ENCODE measurements at places on chromosomes 2 and 18.

DNA sequence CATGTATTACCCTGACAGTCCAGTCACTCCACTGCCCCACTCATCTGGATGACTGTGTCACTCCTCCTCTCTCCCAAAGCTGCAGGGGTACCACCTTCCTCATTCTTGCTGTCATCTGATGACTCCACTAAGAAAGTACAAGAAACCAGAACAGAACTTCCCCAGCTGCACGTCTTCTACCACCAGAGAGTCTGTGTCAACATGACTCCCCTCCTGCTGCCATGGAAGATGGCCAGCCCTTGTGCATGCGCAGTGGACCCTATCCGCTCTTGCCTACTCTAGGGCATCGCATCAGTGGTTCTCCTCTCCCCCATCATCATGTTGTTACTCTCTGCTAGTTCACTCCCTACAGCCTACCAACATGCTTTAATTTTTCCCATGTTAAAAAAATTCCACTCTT is 14.5 kb upstream of the ST8SIA3 start:
- no peak for DNase-seq

DNA sequence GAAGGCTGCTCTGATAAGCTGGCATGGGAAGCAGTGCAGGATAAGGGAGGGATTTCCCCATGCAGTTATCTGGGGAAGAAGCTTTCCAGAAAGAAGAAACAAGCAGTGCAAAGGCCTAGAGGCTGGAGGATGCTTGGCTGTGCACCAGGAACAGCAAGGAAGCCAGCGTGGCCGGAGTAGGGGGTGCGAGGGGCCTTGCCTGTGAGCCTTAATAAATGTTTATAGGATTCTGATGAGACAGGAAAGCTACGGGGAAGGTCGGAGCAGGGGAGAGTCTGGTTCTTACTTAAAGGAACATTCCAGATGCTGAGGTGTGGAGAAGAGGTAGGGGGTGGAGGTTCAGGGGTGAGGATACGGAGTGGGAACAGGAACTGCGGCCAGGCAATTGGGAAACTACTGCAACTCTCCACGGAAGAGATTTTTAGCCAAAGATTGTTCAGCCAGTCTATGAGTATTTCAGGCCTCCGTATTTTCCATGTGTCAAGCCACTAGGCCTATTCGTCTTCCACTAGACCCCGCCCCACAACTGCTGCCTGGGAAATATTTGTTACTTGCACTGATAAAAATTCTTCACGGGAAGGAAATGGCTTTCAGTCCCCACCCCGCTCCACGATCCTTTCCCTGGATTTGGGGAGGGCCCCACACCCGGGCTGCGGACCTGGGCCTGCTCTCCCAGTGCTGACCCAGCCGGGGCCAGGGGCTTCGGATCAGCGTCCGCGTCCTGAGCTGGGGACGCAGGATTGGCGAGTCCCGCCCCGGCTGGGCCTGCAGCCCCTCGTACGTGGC is 516 bp downstream of the EIF2AK2 start:
- no peak for DNase-seq

DNA sequence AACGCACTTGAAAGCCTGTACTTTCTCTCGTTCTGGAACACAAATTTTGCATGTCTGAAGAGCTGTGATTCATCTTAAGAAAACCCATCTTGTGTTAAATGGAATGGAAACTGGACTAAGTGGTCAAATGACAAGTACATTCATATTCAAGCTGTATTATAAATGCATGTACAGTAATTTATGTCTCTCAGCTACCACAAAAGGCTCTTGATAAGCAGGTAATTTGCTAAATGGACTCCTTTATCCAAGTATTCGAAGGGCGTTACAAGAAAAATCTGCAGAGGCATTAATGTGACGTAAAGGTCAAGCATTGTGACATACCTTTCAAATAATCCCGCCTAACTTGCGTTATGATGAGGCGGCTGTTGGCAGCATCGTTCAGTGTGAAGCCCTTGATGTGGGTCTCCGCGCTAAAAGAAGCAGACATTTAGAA is 66.6 kb downstream of the ABCG8 start:
- DNase-seq, result no peak

- no peak for DNase-seq
These were observed 265.5 kb downstream of the SRBD1 start for GRCh38 chr2:45345331-45346234.

DNA sequence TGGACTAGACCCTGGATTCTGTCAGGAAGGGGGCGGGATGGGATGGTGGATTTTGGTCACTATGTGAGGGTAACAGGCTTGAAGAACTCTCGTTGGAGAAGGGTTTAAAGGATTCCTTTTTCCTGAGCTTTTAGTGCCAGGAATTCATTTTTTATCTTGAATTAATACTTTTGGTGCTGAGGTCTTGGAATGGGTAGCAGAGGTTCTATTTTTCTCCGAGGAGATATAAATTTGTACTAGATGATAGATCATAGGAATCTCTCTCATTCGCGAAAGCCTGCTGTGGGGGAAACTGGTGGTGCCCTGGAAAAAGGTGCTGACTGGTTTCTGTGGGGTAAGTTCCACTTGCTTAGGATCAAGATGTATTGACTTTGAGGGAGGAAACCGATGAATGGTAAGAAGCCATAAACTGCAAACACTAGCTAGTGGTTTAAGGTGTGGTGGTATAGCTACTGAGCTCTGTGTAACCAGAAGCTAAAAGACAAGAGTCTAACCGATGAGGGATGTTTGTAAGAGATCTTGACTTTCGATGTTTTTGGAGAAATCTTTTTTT is 706 bp downstream of the AGPS start:
- DNase-seq, result no peak

DNA sequence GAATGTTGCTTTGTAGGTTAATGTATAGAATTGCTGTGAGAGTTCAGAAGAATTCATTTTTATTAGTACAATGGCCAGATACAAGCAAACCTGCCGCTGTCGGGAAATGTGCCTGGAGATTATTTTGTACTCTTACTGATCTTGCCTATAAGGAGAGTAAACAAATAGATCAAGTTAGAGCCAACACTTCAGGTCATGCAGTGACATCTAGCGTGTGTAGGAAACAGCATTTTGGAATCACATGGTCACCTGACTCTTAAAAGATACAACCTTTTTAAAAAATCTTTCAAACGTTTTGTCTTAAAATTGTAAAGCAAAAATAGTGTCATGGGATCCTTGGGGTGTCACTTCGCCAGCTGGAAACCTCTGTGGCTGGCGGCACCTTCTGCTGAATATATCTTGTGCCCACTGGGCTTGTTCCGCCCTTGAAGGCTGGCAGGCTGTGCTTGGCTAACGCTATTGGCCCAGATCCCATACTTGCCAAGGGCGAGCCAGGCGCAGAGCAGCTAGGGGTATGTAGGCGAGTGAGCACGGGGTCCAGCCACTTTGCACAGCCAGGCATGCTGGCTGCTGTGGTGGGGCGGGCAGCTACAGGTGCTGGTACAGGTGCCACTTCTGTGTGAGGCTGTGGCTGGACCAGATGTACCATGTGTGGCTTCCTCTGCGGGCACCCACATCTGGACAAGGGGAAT is 19.5 kb upstream of the RPRM start:
- no peak for DNase-seq

- DNase-seq, result no peak
These were observed 67.9 kb downstream of the NCOA1 start for GRCh38 chr2:24558781-24559472.

GRCh38 chr2:146228020-146228393 is 1616.8 kb upstream of the ACVR2A start:
- no peak for DNase-seq

GRCh38 chr18:25503567-25504081 is 151.7 kb upstream of the ZNF521 start:
- DNase-seq, result peak; percentile 2

DNA sequence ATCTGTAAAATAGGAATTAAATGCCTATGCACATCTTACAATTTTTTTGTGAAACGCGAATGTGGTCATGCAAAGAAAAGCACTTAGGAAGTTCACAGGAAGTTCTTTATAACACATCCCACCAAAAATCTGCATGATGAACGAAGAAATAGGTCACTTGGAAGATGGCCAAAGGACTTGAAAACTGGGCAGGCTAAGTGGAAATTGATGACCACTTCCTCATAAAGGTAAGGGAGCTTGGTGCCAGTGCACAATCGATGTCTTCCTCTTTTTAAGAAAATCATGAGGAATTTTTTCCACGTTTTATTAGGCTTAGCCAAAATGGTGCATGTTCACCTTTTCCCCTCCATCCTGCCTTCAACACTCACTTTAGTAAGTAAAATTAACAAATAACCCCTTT is 8.2 kb upstream of the NT5C1B start:
- no peak for DNase-seq

- no peak for DNase-seq
These were observed 1.3 kb downstream of the SALL3 start for GRCh38 chr18:78980777-78981380.

DNA sequence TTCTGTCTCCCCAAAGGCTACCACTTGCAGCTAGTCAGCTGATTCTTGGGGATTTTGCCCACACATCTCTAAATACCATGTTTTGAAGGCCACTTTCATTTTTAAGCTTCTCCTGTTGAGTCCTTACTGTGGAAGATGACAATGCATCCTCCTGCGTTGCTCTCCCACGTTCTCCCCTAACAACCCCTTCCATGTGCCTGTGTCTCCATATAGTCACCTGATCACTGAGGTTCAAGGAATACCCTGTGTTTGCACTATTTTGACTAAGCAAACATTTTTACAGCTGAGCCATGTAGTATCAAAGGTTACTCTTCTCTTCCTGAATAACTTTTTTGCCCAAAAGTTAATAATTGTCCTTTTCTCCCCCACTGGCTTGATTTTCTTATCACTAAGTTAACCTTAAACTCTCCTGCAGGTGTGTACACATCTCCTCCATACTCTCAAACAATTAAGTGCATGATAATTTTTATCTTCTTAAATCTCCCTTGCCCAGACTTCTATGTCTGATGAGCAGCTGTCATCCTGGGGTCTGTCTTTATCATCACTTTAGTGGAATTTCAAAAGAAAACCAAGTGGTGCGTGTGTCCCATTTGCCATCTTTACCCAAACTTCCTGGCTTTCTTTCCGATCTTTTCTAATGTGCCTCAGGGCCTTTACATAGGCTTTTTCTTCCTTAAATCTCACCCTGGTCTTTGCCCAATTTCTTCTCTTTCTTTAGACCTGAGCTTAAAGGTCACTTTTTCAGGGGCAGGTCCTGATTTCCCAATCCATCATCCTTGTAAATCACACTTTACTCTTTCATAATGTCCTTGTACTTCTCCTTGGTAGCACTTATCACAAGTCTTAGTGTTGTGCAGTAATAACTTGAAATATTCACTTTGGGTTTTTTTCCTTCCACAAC is 85.2 kb upstream of the SPATS2L start:
- DNase-seq, result no peak

DNA sequence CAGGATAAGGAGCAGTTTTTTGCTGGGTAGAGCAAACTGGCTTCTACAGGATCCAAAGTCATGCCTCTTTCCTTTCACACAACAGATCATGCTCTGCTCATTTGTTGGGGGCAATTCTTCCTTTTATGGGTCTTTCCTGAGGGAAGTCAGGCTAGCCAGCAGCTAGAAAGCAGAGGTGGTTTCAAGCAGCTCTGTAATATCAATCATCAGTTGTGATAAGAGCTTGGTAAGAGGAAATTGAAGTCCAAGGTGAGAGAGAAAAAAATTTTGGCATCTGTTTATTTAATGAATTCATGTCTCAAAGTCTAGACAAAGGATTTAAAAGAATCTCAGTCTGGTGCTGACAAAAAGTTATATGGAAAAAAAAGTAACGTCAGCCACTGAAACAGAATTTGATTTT is 6.2 kb downstream of the TMEM87B start:
- DNase-seq, result no peak

DNA sequence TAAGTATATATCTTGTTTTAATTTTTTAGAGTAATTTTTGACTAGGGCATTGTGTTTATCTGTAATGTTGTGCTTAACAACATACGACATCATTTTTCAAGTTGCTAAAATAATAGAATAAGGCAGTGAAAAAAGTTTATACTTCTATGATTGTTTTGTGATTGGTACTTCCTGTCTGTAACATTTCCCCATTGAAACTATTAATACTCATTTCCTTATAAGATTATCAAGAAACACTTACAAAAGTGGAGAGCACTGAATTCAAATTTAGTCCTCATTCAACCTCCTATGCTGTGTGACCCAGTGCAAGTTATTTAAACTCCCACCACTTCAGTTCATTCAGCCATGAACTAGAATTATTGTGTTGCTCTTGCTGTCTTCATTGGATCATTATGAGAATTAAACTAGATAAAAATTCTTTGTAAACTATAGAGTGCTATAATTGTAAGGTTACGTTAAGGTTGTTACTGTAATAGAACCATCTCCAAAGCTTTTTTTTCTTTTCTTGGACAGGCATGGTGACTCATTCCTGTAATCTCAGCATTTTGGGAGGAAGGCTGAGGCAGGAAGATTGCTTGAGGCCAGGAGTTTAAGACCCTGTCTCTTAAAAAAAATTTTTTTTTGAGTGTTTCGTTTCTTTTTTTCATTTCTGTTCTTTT is 2.8 kb downstream of the ETAA1 start:
- no peak for DNase-seq

DNA sequence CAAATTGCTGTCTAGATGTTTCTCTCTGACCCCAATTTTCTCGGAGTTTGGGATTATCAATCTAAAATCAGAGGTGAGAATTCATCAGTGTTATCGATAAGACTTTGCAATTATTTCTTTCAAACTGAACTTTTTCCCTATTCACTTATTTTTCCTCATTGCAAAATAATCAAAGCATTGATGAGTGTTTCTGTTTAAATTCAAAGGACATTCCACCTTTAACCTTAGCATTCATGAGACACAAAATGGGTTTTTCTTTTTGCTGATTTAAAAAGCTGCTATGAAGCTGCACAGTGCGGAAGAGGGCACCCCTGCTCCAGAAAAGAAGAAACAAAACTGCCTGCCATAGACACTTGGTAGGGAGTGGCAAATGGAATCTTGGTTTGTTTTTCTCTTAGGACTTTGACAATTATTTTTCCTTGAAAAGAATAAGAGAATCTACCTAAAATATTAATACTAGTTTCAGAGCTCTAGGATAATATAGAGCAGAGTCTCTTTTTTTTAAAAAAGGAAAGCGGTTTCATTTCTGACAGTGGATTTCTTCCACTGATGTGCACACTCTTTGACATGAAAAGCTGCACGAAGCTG is 203.4 kb downstream of the TGIF1 start:
- no peak for DNase-seq

DNA sequence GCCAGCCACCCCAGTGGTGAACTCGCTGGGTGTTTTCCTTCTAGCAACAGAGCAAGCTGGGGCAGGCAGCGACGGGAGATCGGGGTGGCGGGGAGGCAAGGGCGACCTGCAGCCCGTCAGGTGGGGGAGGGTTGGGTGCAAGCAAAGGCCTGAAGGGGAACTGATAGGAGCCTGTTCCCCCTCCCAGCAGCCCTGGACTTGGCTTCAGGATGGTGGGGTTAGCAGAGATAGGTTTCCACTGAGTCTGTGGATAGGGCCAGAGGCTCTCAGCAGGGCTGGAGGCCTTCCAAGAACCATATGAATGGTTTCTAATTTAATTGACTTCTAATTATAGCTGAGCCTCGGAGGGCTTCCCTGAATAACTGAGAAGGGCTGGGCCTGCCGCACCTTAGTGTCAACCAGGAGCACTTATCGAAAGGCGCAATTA is 55.3 kb downstream of the EDAR start:
- DNase-seq, result no peak

GRCh38 chr18:2939317-2939716 is 73.6 kb downstream of the LPIN2 start:
- DNase-seq, result no peak

Data from frontal cortex (tissue), 4 donors.